ENCODE measurements at places on chromosomes 5 and 9. TPM values are rescaled to one million over a fixed set of nuclear protein-coding genes. Genes with fewer than 3 reads are reported as not detected.

The DOCK8 gene
- 11.4 TPM for total RNA-seq

The FGFR4 gene
- total RNA-seq: 2.7 TPM

The SLC34A3 gene
- 0.68 TPM for total RNA-seq

The MELK gene
- 18.7 TPM for total RNA-seq

The LCN15 gene
- total RNA-seq: not detected

The CAVIN4 gene
- total RNA-seq: 0.08 TPM

The PCDHGA8 gene
- total RNA-seq: 0.64 TPM

The CDH9 gene
- total RNA-seq: not detected

The PCDHGA5 gene
- total RNA-seq: 0.72 TPM

The FANCC gene
- 5.2 TPM for total RNA-seq

The SLC35A4 gene
- total RNA-seq: 52.4 TPM

The SPATA31C1 gene
- not detected for total RNA-seq

The ENTREP1 gene
- total RNA-seq: 3.5 TPM

The GABRB2 gene
- not detected for total RNA-seq

The TMEFF1 gene
- total RNA-seq: not detected

The KCNN2 gene
- total RNA-seq: 0.36 TPM

The FIBCD1 gene
- total RNA-seq: 0.20 TPM

The S1PR3 gene
- total RNA-seq: 2.2 TPM

The TAS2R1 gene
- not detected for total RNA-seq

The GARNL3 gene
- total RNA-seq: 3.1 TPM

The IFNA4 gene
- total RNA-seq: not detected

The CDC14B gene
- total RNA-seq: 7.0 TPM

The NUTM2G gene
- total RNA-seq: not detected

The PFDN1 gene
- 33.5 TPM for total RNA-seq

The SPINK6 gene
- total RNA-seq: 2.9 TPM

The UNC5A gene
- not detected for total RNA-seq

The OGN gene
- 0.68 TPM for total RNA-seq

The RECK gene
- total RNA-seq: 1.2 TPM

The HEMGN gene
- total RNA-seq: not detected

The C9 gene
- total RNA-seq: not detected

The SHB gene
- 34.0 TPM for total RNA-seq
